Airway epithelial cell (primary cell): ENCODE measurements at places on chromosomes 13 and 19. TPM values are rescaled to one million over a fixed set of nuclear protein-coding genes. Genes with fewer than 3 reads are reported as not detected.

CYP4F12 gene
- total RNA-seq, result 0.49 and 0.65 TPM in 2 replicates

SBSN gene
- total RNA-seq, result 62.1 and 80.8 TPM in 2 replicates

STXBP2 gene
- total RNA-seq, result 38.1 and 50.0 TPM in 2 replicates

CDADC1 gene
- 2.0 and 2.4 TPM in 2 replicates for total RNA-seq

SWSAP1 gene
- 2.5 and 4.3 TPM in 2 replicates for total RNA-seq

ZNF227 gene
- 3.1 and 4.9 TPM in 2 replicates for total RNA-seq

PRKCG gene
- total RNA-seq, result not detected in 2 replicates

RRAS gene
- 33.0 and 49.2 TPM in 2 replicates for total RNA-seq

PTGIR gene
- total RNA-seq, result 0.05 and 0.21 TPM in 2 replicates

ZNF737 gene
- 3.4 and 3.5 TPM in 2 replicates for total RNA-seq

TMEM272 gene
- not detected in 2 replicates for total RNA-seq

CLEC17A gene
- total RNA-seq, result not detected in 2 replicates

DHX34 gene
- 12.2 and 19.5 TPM in 2 replicates for total RNA-seq
